Choroid plexus epithelial cell (primary cell): ENCODE measurements at places on chromosomes 5 and 9.

DNA sequence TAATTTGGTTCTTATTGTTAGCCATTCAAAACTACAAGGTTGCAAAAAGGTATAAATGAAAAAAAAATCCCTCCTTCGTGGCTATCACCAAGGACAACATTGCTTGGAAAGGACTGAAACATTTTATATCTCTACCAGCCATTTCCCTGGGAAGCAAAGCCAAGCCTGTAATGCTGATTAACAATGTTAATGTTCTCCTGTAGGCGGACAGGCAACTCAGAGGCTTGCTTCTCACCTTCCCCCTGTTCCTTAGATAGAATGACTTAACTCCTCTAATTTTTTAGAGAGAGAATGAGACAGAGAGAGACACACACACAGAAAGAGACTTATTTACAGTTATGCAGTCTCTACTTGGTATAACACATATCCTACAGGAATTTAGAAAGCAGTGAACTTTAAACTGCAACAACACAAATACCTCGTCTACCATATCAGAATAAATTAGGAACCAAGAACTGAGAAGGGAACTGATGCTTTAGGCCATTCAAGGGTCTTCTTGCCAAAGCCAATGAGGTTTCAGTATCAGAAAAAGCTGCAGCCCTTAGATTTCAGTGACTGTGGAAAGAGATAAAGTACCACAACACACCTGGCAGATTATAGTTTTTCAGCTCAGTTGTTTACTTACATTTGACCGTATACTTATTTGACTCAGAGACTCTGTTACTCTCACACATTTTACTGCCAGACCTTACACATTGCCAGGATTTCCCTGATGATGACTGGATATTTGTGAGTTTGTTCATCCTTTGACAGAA is 20.9 kb upstream of the MAN2A1 start:
- no peak for DNase-seq

DNA sequence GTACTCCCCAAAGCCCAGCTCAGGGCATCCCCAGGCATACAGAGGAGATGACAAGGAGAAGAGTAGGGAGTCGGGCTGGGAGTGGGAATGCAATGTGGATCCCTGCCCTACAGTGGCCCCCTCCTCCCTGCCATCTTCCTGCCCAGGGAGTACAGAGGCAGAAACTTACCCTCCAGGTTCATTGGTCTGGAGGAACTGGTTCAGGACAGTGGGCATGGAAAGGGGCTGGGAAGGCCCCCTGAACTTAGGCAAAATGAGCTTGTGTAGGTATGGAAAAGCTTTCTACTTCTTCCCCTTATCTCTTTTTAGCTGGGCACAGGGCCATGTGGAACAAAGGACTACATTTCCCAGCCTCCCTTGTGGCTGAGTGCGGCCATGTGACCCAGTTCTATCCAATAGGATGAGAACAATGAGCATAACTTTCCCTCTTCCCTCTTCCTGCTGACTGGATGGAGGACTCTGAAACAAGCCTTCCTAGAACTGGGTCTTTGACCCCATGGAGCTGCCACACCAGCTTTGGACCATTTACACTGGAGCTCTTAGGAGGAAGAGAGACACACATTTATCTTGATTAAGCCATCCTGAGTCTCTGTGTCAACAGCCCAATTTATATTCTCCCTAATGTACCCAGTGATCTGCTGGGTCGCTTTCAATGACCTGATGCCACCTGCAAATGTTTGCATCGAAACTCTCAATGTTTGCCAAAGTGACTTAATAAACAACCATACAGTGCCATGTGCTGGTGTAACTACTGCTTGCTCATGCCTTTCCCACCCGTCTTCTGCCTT is 25.0 kb upstream of the HMCN2 start:
- peak; percentile 84 for DNase-seq

DNA sequence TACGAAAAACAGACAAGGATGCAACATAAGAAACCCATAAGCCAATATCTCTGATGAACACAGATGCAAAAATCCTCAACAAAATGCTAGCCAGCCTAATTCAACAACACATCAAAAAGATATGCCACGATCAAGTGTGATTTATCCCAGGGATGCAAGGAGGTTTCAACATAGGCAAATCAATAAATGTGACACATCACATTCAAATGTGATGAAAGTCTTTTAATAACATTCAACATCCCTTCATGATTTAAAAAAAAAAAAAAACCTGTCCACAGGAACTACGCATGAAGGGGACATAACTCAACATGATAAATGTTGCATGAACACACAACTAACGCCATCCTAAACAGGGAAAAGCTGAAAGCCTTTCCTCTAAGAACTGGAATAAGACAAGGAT is 102.2 kb downstream of the PLPP1 start:
- no peak for DNase-seq

DNA sequence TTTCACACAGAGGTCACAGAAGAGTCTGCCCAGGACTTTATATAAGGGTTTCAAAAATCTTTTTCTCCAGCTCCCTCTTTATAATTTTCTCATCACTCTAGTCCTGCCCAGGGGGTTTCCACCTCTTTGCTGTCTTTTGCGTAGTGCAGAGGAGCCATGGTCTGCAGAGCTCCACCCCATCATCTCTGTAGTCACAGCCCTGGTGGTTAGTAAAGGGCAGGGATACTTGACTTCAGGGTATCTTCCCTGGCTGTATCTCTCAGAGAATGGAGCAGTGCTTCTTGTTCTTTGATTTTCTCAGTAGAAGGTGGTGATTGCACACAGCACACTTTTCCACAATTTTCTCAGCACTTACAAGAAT is 900.6 kb upstream of the COX7C start:
- DNase-seq: no peak

GRCh38 chr9:133835262-133835901 is 97.2 kb upstream of the SARDH start:
- no peak for DNase-seq

DNA sequence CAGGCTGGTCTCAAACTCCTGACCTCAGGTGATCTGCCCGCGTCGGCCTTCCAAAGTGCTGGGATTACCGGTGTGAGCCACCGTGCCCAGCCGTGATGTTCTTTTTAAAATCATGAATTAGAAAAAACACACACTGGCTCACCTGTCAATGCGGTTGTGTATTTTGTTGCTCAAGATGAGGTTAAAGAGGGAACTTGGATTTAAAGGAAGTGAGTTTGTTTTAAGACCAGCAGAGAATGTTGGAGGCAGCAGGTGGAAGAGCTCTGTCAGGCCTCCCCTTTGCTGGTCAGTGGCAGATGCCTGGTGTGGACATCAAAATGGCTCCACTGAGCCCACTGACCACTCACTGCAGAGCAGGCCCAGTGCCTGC is 38.9 kb downstream of the WNK2 start:
- DNase-seq: no peak

- no peak for DNase-seq
These were observed 232.5 kb downstream of the GADD45G start for GRCh38 chr9:89837162-89837933.

DNA sequence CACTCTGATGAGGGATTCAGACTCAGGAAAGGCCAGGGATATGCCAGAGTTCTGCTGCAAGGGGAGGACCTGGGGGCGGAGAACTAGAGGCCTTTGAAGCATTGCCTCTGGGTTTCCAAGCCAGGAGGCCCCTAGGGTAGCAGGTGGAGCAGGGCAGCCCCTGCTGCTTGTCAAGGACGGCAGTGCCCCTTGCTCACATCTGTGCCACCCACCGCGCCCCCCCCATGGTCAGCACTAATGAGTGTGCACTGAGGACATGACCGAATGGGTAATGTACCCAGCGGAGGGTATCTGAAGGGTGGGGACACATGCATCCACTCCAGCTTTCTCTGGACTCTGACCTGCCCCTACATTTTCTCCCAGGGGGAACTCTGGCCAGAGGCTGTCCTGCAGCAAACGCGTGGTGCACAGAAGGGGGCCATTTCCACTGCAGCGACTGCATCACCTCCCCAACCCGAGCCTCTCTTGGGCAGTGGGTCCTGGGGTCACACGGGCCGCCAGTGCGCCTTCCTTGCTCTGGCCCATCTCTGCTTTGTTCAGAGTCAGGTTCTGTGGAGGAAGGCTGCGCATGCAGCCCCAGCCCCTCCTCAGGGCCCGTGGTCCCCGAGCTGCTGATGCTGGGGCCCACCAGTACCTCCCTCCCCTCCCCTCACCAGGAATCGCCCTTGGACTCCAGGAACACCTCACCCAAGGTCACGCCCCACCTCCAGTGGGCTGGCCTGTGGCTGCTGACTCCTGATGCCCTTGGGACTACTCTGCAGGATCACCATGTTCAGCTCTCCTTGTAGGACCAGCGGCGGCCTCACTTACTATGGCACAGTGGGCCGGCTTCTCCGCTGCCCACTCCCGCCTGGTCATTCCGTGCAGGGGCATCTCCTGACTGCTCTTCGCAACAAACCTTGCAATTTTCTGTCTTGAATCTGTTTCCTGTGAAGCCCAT is 31.2 kb downstream of the STC2 start:
- no peak for DNase-seq

- DNase-seq: no peak
These were observed 72.6 kb downstream of the DAPK1 start for GRCh38 chr9:87570000-87570908.

GRCh38 chr9:78118742-78119473 is 87.3 kb upstream of the GNAQ start:
- DNase-seq: peak; percentile 65

DNA sequence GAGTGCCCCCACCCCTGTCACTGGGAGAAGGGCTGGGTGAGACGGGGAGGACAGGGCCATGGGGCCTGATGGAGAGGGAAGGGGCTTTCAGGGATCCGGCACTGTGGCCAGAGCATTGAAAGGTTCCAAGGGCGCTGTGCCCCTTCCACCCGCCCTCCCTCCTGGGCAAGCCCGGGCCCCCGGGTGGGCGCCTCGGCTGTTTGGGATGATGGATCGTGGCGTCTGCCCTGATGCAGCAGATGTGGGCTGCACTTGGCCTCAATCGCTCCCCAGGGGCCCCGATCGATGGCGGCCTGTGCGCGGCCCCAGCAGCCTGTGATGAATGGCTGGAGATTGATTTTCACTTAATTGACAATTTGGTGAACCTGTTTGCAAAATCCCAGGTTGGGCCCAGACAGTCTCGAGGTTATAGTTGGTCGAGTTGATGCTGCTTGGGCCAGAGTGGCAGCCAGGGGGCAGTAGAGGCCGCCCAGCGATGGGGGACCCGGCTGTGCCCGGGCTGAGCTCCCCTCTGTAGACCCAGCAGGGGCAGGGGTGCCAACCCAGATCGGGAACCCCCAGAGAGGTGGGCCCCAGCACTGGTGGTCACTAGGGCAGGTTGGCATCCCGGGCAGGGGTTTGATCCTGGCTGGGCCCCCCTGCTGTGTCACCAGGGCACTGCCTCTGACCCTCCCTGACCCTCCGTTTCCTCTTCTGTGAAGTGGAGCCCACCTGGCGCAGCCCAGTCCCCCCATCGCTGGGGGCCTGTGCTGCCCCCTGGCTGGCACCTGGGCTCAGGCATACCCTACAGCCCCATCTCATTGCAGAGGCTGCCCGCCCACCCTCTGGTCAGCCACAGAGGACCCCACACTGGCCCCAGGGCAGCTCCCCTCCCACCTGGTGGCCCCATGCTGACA is 34.7 kb downstream of the LHX3 start:
- peak; percentile 22 for DNase-seq

- DNase-seq: peak; percentile 74
These were observed 728.4 kb downstream of the MAT2B start for GRCh38 chr5:164233791-164234190.

DNA sequence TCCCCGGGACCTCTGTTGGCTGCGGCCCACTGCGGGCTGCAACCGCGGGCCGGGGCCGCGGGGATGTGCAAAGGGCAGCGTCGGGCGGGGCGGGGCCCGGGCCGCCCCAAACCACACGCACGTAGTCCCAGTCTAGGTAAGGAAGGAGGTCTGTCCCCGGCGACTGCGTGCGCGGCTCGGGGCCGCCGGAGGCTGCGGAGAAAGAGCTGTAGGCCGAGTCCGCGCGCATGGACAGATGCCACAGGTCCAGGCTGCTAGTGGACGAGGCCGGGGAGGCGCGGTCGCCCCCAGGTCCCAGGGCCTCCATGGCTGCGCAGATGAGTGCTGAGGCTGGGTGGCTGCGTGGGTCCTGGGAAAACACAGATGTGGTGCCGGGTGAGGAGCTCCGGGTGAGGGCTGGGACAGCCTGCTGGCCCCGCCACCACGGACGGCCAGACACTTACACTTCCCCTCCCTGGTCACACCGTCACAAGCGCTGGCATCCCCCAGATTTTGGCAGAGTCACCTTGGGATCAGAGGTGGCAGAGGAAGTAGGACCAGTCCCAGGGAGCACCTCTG is 4.5 kb downstream of the SHROOM1 start:
- no peak for DNase-seq

- DNase-seq: no peak
These were observed 208.6 kb downstream of the PSAT1 start for GRCh38 chr9:78505546-78505945.

- no peak for DNase-seq
These were observed 30.2 kb upstream of the ITGA1 start for GRCh38 chr5:52757527-52757926.

DNA sequence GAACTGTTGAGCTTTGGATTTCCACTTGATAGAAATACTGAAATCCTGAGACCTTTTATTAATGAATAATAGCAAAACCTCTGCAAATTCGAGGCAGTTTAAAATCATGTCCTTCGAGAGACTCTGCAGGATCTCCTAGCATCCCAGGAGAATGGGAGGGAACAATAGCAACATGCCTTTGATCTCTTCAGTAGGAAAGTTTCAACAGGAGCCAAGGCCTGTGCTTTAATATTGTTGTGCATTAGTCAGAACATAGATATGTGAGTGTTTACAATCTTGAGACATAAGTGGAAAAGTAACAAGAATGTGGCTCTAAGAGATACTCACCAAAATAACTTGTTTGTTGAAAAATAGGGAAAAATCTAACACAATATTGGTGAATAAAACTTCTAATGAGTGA is 83.3 kb upstream of the LHFPL2 start:
- peak; percentile 56 for DNase-seq

DNA sequence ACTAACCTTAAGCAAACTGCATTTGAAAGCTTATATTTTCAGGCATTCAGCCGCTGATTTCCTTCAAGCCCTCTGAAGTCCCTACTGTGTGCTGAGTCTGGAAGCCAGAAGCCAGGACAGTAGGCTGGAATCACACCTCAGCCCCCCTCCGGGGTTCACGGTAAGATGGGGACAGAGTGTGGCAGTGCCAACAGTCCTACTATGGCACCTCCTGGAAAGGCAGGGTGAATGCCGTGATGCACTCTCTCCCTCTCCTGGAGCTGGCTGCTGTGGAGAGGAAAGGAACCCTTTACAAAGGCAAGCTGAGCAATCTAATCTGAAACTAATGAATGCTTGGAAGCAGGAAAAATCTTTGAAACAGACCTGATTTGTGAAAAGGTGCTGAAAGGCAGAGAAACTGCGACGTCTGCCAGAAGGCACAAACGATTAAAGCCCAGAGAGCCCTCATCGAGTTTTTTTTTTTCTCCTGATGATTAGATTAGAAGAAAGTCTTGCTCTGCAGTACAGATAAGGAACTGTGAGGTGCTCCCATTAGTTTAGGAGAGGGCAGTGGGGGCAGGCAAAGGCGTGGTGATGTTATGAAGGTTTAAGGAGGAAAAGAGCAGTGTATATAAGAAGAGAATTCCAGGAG is 21.0 kb downstream of the ANKH start:
- no peak for DNase-seq

- DNase-seq: peak; percentile 44
These were observed 398.9 kb downstream of the PLK2 start for GRCh38 chr5:58060996-58061395.

- no peak for DNase-seq
These were observed 37.7 kb upstream of the SHOC1 start for GRCh38 chr9:111832449-111832848.

- no peak for DNase-seq
These were observed 21.6 kb downstream of the DMRT2 start for GRCh38 chr9:1071730-1072129.
